Adipocyte (in vitro differentiated cells): ENCODE measurements at places on chromosomes 4 and X.

DNA sequence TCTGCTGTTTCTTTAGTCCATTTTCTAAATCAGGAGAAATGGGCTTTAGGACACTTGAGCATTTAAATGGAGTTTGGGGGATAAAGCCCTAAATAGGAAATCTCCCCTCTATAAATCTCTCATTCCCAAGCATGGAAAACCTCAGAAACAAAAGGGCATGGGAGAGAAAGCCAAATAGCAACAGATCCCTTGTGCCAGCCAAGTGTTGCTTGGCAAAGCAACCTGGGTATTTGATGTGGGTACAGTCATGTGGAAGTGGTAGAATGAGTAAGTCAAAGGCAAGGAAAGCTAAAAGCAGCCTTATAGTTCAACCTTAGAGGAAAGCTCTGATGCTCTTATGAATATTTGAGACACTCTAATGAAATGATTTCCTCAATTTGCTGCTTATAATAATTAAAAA lies 29.5 kb upstream of the SERTM2 start:
- no peak for DNase-seq

DNA sequence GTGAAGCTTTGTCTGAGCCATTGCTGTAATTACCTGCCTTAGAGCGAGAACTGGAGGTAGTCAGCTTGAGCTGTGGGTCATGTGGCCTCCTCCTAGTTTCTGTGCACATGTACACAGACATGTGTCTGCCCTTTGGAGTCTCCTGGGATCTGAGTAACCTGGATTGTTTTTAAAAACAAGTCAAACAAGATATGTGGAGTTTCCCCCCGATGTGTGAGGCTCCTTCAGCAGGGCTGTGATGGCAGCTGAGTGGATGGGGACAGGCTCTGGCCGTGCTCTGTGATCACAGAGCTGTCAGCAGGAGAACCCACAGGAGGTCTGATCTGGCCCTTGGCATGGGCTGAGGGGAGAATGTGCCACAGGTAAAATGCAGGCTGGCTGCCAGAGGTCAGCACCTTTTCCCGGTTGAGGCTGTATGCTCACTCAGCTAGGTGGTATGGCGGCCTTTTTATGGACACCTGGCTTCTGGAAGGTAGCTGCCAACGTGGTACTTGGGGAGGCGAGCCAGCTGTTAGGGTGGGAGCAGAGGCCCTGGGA lies 38.4 kb downstream of the NOP14 start:
- DNase-seq, result no peak

GRCh38 chr4:164931551-164932324 lies 45.7 kb downstream of the TRIM61 start:
- DNase-seq, result no peak

DNA sequence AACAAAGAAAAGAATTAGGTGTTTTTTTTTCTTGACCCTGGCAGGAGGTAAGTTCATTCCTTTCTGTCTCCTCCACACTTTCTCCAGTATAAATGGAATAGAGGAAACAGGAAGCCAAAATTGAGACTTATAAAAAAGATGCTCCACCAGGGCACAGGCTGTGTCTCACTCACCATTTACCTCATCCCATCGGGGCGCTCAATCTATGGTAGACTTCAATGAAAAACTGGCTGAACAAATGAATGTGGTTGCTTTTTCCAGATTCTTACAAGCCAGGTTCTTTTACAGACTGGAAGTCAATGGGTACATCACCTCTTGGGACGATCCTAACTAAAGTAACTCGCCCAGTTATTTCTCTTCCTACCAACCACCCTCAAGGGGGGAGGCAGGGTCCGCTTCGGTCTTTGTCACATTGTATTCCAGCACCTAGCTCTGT lies 685 bp downstream of the COMMD8 start:
- DNase-seq, result peak; percentile 15

GRCh38 chr4:163913571-163913970 lies 419.1 kb downstream of the TMA16 start:
- no peak for DNase-seq

DNA sequence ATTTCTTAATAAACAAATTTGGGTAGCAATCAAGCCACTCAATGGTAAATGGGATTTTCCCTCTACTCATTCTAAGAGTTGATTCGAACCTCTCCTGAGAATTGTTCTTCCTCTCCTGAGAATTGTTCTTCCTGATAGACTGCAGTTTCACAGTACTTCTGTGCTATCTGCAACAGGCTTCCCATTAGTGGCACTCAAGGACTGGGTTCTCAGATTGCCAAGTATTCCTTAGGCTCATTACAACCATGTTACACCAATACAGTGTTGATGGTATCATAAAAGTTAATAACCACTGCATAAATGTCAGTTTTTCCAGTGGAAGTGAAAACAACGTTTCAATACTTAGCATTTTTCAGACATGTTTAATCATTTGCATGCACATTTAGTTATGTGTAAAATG lies 201.6 kb downstream of the FRMPD4 start:
- DNase-seq, result no peak

- DNase-seq, result no peak
Observed at GRCh38 chr4:72110886-72111285, 79.1 kb downstream of the NPFFR2 start.

DNA sequence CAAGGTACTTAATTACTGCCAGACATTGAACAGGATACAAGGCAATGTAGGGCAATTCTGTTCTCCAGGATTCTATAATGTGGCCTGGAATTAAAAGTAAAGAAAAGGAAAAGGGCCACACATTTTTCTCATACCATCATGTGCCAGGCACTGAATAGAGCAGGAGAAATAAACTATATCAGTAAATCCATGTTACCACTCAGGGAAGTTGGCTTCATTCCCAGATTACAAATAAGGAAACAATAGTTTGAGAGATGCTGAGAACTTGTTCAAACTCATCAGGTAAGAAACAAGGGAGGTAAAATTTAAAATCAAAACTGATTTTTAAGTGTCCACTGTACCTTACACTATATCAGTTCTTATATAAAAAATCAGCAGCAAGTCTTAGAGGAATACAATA lies 645.0 kb upstream of the ATOH1 start:
- DNase-seq, result peak; percentile 7

DNA sequence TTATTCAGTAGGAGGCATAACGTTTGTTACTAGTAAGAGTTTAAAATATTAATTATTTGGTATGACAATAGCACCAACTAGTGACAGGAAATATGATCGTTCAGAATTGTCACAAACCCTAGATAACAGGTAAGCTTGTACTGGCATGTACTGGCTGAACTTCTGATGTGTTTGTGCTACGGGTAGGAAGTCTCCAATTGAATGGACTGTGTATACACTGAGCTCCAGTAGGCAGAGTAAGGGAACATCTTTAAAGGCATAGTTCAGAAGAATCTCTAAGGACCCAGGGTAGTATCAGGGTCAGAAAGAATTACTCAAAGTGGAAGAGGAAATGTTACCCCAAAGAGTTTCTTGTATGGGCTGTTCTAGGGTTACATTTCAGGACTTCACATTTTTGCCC lies 230.4 kb downstream of the EDA2R start:
- DNase-seq, result no peak

DNA sequence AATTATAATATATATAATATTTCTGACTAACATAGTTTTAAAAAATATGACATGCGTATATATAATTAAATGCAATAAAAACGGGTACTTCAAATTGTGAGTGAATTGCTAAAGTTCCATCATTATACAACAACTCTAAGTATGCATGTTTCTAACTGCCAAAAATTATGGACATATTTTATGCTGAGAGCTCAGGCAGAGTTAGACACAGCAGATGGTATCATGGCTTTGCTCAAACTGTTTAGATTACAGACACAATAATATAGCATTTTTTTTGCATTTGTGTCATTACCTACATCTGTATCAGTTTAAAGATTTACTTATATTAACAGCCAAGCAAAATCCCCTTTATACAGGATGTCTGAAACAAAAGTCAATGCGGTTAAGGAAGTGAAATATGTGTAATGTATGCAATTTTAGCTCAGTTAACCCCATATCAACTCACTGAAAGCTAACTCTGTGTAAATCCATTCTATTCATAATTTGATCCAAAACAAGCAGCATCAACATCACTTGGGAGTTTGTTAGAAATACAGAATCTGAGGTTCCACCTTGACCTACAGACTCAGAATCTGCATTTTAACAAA lies 119.1 kb upstream of the CNKSR2 start:
- no peak for DNase-seq

DNA sequence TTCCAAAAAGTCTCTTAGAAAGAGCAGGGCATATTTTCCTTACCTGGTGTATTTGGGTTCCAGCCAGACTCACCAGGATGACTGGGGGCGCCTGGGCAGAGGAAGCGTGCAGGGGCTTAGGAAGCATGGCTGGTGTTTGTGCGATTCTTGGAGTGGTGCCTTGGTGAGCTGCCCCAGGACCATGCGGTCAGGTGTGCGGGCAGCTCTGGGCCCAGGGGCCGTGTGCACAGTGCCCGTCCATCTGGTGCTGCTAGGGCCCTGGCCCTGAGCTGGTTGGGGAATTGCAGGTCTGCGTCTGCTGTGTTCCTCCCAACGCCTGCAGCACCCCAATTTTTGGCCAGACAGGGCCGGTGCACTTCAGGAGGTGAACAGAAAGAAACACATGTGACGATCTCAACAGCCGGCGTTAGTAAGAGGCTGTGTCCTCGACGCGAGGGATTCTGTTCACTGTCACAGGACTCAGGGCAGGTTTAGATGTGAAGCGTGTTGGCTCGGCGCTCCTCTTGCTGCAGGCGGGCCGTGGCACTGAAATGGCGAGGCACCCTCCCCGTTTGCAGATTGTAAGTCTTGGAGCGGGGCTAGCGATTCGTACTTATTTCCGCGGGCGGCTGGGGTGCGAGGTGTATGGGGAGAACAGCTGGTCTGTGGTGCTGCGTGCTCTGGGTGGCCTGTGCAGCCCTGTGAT lies 15.2 kb downstream of the RGS12 start:
- DNase-seq, result no peak

DNA sequence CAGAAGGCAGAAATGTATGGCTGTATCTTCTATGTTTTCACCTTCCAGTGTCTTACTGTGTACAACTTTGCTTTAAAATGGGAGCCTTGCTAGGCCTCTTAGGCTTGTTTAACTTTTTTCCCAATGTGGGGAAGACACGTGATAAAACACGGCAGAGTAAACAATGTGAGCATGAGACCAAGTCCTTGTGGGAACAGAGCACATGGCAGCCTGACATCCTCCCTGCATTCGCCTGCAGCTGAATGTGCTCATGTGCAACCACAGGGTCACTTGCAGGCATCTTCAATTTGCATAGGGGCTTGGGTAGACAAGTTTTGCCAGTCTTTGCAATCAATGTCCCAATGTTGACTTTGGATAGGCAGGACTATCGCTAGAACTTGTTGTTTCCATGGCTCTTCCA lies 91.8 kb downstream of the CCNG2 start:
- DNase-seq, result no peak

- no peak for DNase-seq
Observed at GRCh38 chr4:183100827-183101226, 1.8 kb downstream of the WWC2 start.

- DNase-seq, result peak; percentile 82
Observed at GRCh38 chr4:142373610-142374009, 472.5 kb downstream of the INPP4B start.

- DNase-seq, result no peak
Observed at GRCh38 chr4:151359576-151359975, 34.2 kb upstream of the SH3D19 start.

DNA sequence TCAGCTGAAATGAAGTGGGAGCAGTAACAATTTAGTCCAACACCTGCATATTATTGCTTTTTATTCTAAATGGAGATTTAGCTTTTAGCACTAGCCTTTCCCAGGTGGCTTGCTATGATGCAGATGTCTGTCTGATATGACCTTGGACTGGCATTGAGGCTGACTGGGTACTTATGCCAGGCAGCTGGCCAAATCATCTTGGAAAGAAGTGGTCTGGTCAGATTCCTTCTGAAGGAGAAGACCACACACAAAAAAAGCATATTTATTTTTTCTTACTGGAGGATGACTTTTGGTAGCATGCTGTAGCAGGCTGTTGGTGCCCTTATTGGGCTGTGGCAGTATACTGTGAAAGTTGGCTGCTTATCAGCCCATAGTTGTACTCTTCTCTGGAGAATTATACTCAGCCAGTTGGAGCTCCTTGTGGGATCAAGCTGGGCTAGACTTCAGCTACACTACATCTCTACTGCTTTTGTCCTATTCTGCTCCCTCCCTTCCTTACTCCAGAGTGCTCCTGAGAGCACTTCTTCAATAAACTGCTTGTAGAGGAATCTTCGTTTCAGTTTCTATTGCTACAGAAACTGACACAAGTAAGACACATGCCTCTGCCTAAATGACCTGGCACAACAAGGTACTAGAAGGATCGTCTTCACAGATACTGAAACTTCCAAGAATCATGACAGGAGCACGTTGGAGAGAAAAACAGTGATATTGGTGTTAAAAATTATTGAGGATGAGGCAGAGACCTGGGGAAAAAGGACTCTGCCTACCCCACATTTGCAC lies 196.8 kb upstream of the RPS6KA3 start:
- no peak for DNase-seq

GRCh38 chr4:30802622-30803323 lies 82.6 kb downstream of the PCDH7 start:
- peak; percentile 73 for DNase-seq

DNA sequence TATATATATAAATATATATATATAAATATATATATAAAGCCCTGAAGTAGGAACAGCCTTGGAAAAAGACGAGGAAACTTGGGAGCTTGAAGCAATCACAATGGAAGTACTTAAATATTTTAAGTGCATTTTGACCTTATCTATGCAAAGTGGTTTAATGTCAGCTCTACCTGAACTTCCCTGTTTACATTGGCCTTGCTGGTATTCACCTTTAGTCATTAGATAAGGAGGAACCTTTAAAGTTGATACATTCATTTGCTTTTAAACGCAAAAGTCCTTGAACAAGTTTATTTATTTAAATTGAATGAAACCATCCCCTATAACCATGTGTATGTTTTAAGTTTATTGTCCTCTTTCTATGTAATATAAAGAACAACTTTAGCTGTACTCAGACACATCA lies 166.7 kb upstream of the ANKRD50 start:
- no peak for DNase-seq

DNA sequence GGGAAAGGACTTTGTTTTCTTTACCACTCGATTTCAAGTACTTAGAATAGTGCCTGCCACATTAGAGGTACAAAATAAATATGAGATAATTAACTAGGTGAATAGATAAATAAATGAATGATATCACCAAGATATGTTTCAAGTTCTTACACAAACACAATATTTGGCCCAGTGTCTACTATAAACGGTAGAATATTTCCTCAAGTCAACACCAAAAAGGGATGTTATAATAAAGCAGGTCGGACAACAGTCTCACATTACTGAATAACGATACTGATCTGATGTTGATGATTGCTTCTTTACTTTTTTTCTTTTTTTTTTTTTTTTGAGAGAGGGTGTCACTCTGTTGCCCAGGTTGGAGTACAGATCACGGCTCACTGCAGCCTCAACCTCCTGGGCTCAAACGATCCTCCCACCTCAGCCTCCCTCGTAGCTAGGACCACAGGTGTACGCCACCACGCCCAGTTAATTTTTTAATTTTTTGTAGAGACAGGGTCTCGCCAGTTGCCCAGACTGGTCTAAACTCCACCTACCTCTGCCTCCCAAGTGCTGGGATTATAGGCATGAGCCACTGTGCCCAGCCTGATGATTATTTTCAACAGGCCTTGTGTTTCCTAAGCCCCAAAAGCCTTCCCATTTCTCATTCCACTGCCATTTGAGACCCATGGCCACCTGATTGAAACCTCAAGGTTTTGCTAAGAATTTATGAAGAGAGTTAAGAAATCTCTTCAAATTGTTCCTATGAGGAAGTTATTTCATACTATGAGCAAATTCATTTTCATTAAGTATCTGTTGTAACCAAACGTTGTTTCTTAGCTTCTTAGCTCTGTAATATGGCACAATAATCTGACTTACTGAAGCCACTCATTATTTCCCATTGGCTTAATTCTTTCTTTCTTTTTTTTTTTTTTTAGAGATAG lies 2.3 kb downstream of the MANBA start:
- DNase-seq, result no peak
